Stimulated activated CD8-positive, alpha-beta memory T cell treated with anti-CD3 and anti-CD28 coated beads, Interleukin-4, amount 100 ng/mL, for 4 hours (primary cell): ENCODE measurements at places on chromosomes 4 and X.

GRCh38 chr4:100880011-100880410 is 362.2 kb upstream of the EMCN start:
- DNase-seq = no peak

- no peak for DNase-seq
Measured at GRCh38 chr4:143127621-143128020, 57.1 kb upstream of the USP38 start.

DNA sequence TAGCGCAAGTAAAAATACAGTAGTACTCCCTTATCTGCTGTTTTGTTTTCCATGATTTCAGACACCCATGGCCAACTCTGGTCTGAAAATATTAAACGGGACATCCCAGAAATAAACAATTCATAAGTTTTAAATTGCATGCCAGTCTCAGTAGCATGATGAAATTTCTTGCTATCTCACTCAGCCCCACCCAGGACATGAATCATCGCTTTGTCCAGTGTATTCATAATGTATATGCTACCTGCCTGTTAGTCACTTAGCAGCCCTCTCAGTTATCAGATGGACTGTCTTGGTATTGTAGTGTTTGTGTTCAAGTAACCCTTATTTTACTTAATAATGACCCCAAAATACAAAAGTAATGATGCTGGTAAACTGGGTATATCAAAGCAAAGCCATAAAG is 158.2 kb upstream of the DDIT4L start:
- DNase-seq = no peak

DNA sequence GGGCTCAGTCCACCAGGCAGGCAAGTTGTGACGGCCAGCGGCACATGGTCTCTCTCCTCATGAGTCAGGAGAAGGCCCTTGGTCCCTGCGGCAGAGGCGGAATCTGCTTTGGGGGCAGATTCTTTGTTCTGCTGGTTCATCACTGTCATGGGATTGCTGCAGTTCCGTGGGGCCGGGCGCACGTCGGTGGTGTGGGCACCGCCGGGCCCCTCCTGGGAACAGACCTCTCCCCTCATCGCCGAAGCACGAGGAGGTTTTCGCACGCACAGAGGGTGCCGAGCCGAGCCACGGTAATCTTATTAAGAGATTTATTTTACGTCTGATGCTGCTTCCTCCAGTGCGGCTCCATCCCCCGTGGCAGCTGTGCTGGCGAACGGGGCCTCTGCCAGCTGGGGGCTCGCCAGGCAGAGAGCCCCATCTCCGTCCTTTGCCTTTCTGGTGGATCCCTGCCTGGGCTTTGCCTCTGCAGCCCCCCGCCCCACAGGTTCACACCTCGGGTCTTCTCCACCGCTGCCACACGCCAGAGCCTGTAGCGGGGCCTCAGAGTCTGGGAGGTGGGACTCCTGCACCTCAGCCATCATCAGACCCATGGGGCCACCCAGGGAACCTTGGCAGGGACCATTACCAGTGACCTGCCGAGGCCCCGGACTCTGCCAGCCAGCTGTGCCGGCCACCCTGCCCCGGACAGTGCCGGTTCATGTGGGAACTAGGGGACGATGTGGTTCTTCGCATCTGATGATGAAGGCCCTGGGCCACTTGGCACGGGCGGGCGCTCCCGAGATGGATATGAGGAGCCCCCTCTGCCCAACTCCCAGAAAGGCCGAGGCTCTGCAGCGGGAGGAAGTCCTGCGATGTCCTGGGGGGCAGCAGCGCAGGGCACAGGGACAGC is 86.7 kb upstream of the NKX1-1 start:
- DNase-seq = no peak

DNA sequence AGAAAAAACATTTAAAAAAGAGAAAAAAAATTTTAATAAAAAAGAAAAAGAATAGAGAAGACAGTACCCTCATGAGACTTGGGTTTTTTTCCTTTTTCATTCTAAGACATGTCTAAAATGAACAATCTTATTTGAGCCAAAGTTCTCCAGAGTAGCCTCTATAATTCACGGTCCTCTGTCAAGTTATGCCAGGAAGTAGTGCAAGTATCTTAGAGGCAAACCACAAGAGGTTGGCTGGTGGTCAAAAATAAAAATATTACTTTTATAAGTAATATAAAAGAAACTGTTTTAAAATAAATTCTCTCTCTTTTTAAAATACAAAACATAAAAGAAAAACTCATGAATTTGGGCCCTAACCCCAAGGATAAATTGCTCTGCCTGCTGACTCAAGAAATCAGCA is 26.5 kb downstream of the HNRNPDL start:
- DNase-seq = no peak

DNA sequence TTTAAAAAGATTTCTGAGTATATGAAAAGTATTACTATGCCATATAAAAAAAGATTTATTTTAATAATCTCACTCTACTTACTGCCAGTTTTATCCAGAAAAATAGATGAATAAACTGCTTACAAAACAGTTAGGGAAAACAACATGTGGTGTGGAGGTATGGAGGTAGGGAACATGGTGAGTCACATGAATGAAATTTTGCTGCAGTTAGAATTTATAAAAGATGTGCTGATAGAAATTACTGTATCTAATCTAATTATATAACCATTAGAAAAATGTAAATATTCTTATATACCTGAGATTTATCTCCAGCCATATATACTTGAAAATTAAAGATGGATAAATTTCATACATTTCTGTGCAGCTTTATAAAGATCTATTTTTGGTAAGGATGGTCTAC is 184.0 kb upstream of the ANK2 start:
- no peak for DNase-seq

DNA sequence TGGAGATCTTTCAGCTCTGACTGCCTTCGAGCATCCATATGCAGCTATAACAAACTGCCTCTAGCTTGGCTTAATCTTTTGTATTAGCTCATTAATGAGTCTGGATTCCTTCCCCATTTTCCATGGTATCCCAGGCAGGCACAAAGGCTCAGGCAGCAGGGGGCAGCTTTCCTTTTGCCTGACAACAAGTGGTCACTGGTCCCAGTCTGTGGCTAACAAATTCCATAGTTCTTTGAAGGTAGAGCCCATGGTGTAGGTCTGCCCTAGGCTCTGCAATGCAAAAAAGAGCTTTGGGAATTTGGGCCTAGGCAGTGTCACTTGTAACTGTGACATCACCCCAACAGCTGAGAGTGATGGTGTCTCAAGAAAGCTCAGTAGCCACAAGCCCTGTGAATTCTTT is 234.4 kb upstream of the GPC4 start:
- DNase-seq = no peak

- no peak for DNase-seq
Measured at GRCh38 chr4:65651031-65651430, 19.3 kb downstream of the EPHA5 start.

DNA sequence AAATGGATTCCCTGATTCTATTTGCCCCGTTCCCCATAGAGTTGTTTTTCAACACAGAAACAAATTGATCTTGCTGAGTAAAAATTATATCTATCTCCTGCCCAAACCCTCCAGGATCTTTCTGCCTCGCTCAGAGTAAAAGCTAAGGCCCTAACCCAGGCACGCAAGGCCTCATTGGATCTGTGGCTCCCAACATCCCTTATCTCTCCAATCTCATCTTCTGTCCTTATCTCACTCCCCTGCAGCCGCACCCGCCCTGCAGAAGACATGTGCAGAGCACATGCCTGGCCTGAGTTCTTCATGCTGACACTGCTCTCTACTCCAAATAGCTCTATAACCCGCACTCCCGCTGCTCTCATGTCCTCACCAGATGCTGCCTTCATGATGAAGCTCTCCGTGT is 543.8 kb upstream of the ZFP42 start:
- no peak for DNase-seq
